ENCODE measurements at places on chromosomes 2 and 18. TPM values are rescaled to one million over a fixed set of nuclear protein-coding genes. Genes with fewer than 3 reads are reported as not detected.

- DNase-seq = no peak
These were observed 40.4 kb upstream of the SLC25A52 start for GRCh38 chr18:31801078-31801477.

SP9 gene
- total RNA-seq = 0.81 TPM

SLC4A1AP gene
- 19.7 TPM for total RNA-seq

DNA sequence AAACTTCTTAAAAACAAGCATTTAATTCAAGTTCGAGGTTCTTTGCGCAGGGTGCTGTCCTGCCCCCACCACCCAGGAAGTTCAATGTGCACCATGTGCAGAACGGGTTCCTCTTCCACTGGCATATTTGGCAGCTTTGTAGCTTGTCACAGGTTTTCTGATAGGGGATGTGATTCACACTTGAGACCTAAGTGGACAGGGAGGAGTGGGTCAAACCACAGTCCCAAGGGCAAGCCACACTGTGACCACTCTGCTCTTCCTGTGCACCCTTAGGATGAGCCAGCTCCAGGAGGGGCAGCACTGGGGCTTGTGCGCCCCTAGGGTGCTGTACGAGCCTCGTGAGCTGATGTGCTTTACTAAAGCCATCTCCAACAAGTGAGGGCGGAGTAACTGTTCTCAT, 82.5 kb downstream of the TGFA start:
- DNase-seq = no peak

DNA sequence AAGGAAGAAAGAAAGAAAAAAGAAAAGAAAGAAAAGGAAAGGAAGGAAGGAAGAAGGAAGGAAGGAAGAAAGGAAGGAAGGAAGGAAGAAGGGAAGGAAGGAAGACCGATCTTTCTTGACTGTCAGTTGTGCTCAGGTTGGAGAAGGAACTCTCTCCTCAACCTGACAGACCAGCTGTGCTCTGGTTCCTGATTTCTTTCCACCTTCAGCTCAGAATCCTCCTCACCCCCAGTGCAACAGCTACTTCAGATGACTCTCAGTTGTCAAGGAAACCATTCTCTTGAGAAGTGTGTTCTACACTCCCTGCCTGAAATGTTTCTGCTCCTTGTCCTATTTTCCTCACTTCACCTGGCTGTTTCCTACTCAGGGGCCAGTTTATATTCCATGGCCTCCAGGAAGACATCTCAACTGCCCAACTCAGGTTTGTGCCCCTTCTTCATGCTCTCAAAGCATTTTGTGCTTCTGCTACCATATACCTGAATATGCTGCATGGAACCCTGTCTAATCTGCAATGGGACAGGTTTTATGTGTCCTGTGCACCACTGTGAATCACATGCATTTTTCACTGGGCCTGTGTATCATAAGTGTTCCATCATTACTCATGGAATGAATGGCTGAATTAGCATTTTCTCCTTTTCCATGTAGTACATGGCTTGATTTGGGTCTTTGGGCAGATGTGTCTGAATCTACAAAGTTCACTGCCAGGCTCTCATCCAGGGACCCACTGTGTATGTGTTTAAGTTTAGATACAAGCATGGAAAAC, 32.8 kb upstream of the DOCK10 start:
- DNase-seq = no peak

All from ureter (tissue), 1 donor.